ENCODE measurements at places on chromosomes 12 and 14.
A peak's percentile ranks its signal among the peaks of the same experiment; 100 is the strongest.

- no peak for DNase-seq
Measured at GRCh38 chr12:92601176-92601575, 101.6 kb upstream of the PLEKHG7 start.

DNA sequence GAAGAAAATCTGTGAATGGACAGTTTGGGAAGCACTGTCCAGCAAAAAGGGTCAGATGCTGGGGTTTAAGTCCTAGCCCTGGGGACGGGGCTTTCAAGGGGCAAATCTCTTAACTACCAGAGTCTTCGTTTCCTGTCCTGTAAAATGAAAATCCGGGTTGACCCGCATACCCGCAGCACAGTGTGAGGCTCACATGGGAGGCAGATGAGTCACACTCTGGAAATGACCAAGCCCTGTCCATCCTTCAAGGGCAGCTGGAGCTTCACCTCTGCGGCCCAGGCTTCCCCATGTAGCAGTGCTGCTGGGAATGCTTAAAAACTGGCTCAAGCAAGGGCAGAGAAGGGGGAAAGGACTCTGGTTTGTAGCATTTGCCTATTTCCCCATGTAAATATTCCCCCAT, 19.0 kb downstream of the FAM181A start:
- no peak for DNase-seq

DNA sequence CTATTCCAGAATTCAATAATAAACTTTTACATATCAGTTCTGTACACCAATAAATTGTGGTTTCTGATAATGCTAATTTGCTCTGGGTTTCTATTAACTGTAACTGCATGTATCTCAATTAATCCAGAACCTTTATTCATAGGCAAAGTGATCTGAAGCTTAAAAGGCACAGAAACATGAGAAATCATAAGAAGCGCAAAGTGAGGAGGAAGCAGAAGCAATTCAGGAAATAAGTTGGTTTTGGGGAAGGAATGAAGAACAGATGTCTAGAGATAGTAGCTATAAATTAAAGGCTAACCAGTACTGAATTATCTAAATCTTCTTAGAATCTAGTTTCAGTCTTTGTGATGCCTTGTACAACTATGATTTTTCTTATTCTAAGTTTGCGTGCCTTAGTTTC, 24.6 kb downstream of the KERA start:
- no peak for DNase-seq

GRCh38 chr12:60251091-60251490, 655.3 kb downstream of the SLC16A7 start:
- no peak for DNase-seq

DNA sequence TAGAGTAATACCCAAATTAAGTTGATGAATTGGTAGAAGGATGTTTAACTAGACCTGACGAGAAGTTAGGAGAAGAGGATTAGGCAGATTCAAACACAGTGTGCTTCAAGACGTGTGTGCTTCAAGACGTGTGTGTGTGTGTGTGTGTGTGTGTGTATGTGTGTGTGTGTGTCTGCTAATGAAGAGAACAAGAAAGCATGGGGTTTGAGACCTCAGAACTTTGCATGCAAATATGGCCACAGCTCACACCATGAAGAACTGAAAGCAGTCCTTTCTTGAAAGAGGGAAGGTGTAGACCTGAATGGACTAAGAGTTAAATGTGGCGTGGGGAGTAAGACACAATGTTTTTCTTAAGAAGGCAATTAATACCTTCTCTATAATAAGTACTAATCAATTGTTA, 32.5 kb upstream of the SSPN start:
- no peak for DNase-seq

- no peak for DNase-seq
Measured at GRCh38 chr12:127599436-127599835, 667.5 kb upstream of the TMEM132C start.

- DNase-seq, result no peak
Measured at GRCh38 chr14:76375947-76376404, at the start of gene ESRRB. TSS of gene ESRRB (plus strand) at chr14:76376137. CDS start at chr14:76376402, 265 bp downstream.

DNA sequence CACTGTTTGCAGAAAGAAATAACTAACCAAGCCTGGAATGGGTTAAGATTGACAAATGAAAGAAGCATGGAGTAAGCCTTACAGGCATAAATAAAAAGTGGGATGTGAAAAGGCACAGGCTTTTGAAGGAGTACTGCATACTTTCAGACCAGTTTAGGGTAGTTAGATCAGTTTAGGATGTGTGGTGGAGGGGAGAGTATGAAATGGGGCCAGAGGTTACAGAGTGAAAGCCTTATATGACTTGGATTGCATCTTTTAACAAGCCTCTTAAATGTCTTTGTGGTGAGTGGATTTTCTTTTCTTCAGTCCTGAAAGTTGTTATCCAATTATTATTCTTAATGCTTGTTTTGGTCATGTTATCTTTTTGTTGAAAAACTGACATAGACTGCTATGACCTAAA, 52.2 kb upstream of the TRHDE start:
- DNase-seq, result no peak

DNA sequence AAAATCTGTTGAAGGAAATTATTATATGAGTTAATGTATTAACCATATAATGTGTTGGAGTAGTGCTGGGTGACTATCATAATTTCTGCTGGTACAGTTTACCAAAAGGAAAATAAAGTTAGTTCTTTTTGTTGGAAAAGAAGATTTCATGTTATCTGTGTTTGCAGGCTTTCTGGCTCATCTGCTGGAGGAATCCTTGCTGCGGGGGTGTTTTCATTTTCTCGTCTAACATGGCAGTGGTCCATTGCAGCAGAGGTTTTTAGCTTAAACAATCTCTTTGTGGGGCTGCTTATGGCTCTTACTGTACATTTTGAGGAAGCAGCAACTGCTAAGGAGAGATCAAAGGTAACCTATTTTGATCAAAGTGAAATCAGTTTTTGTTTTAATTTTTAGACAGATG, 24.1 kb downstream of the TMEM260 start:
- DNase-seq, result no peak

DNA sequence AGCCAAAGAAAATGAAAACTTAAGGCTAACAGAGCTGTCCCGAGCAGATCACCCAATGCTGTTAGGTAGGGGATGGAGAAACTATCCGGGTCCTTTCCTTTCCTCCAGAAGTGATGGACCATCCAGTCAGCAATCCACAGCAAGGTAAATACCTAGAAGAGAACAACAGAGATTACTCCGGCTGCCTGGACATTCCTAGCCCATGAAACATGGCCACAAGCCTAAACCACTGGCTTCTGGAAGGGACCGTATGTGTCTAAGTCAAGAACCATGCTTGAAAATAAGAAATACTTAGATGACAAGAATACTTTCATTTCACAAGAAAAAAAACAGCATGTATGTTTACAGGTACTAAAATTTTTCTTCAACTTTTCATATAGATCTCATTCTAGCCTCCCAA, 152.9 kb downstream of the SLC41A2 start:
- no peak for DNase-seq

GRCh38 chr14:37060496-37061260, 111.7 kb downstream of the SLC25A21 start:
- no peak for DNase-seq

GRCh38 chr14:98799891-98800290, 472.1 kb downstream of the BCL11B start:
- DNase-seq, result no peak

DNA sequence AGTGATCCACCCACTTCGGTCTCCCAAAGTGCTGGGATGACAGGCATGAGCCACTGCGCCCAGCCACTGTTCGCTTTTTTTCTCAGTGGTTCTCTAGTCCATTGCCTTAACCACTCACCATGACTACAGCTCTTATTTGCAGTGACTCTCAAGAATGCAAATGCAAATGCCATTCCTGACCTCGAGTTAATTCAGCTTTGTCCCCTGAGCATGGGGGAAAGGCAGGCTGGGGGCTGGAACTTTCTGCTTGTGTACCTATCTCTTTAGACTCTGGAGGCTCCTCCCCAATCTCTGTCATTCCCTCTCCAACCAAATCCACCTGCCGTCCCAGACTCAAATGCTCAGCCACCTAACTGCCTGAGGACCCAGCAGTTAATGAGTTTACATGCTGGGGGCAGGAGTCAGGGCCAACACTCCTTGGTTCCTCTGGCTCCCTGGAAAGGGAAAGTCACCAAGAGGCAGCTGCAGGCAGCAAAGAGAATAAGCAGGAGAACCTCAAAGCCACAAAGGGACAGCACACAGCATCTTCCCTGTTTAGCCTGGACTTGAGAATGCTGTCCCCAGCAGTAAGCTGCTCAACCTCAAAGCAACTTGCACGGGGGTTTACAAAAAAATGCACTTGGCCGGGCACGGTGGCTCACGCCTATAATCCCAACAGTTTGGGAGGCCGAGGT, 5.3 kb upstream of the HNF1A start:
- DNase-seq, result no peak

DNA sequence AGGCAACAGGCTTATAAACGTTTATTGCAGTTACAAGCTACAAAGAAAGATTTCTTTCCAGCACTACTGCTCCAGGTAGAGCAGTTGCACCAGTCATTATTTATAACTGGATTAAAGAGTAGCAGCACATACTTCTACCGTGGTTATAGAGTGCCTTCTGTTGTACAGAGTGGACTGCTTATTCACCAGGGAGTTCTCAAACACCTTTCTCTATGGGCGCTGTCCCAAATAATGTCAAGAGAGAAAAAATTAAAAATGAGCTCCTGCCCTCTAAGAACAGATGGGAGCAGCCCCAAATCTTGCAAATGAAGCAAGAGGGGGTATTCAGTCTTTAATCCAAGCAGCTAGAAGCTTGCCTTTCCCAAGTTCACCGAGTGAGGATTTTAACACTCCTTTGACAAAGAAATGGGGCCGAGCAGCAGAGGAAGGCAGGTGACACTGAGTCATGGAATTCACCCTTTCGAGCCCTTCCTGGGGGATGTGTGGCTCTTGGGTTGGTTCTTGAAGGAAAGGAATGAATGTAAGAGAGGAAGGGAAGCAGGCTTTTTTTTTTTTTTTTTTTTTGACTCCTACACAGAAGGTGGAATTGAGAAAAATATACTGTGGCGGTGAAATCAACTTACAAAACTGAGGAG, 181.2 kb downstream of the PRKCH start:
- DNase-seq, result peak; percentile 14

DNA sequence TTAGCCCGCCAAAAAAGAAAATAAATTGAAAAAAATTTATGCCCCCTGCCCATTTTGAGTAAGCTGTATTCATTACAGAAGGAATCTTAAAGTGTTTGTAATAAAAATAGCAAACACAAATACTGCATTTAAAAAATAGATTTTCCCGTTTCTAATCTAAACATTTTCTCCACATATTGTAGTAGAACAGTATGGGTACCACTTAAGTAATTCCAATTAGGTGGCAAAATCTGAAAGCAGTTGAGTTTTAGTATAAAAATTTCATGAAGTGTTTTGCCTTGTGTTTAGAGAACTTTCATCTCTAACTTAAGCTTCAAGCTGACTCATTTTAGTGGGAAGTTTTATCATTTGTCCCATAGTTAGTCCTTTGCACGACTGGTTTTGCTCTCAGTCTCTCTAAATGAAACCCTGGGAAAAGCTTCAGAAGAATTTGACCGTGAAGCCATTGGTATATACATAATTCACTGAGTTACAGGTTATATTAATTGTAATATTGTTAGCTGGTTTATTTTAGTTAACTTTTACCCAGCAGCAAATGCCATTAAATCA, 214.6 kb downstream of the ERC1 start:
- no peak for DNase-seq

GRCh38 chr12:100868487-100868886, 73.9 kb downstream of the ANO4 start:
- DNase-seq, result no peak

- no peak for DNase-seq
Measured at GRCh38 chr14:52442166-52442565, 110.1 kb downstream of the TXNDC16 start.

DNA sequence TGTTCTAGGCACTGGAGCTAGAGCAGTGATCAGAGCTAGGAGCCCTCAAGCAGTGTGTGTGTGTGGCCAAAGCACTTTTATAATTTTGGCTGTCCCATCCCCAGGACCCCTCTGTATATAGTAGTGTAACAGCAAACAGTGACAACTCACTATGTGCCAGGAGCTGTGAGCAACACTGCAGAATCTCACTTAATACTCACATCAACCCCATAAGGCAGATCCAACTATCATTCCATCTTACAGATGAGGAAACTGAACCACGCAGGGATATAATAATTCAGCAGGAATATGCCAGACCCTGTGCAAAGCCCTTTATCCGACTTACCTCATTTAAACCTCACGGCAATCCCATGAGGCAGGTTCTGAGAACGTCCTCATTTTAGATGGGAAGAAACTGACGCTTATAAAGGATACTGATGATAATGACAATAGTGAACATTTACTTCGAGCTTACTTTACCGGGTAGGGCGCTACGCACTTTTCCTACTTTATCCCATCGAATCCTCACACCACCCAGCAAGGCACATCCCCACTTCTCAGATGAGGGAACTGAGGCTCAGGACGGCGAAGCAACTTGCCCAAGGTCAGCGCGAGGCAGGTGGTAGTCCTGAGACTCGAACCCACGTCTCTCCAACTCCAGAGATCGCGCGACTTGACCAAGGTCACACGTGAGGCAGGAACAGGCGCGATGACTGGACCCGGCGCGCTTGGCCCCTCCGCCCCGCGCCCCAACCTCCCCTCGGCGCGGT, 687 bp downstream of the RAB35 start:
- no peak for DNase-seq

DNA sequence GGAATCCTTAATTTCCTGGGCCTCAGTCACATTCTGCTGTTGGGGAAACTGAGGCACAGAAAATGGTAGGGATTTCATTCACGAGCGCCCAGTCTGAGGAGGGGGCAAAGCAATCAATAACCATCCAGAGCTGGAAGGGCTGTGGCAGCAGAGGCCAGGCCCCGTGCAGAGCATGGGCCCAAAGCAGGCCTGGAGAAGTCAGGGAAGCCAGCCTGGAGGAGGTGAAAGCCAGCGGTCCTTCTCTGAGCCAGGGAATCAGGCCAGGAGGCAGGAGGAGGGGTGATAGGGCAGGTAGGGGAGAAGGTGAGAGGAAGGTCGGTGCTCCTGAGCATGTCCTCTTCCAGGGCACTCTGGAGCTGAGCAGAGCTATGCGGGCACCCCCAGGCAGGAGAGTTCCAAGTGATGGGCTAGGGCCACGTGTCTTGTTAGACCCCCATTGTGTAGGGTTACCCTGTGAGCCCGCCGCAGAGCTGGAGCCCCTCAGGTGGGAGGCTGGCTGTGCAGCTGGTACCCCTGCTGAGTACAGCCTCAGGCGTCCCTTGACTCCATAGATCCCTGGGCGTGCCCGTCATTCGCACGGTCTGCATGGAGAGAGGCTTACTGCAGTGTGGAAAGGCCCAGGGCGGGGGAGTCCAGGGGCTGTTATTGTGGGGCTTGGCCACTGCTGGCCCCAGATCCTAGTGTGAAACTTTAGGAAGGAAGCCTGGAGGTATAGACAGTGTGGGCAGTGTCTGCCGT, 4.8 kb downstream of the TNFAIP2 start:
- DNase-seq, result no peak

- DNase-seq, result no peak
Measured at GRCh38 chr12:116121453-116121871, 156.0 kb downstream of the MED13L start.

GRCh38 chr12:88298014-88298682, 156.0 kb downstream of the TMTC3 start:
- no peak for DNase-seq

- DNase-seq, result no peak
Measured at GRCh38 chr14:54920052-54920451, 17.4 kb upstream of the GCH1 start.

- no peak for DNase-seq
Measured at GRCh38 chr12:80299976-80300375, 144.1 kb upstream of the PTPRQ start.

GRCh38 chr12:32788405-32788804, 32.7 kb upstream of the YARS2 start:
- DNase-seq, result no peak

All from stimulated activated naive CD4-positive, alpha-beta T cell treated with Interleukin-2 at 50 U/mL for 16 hours (primary cell).